Brain (organoid and tissue), 16 donors: ENCODE measurements at places on chromosomes 3 and 15. TPM values are rescaled to one million over a fixed set of nuclear protein-coding genes. Genes with fewer than 3 reads are reported as not detected.
A peak's percentile ranks its signal among the peaks of the same experiment; 100 is the strongest.

- peak; percentile 40 for DNase-seq
These were observed 27.3 kb upstream of the BCL2L10 start for GRCh38 chr15:52139599-52140462.

- no peak for DNase-seq
These were observed 122.5 kb downstream of the CHST2 start for GRCh38 chr3:143242101-143242500.

CCR1 gene
- 1.3 TPM for polyA plus RNA-seq

VIPR1 gene
- polyA plus RNA-seq, result 6.2 TPM

GRCh38 chr3:133506215-133506901 lies 67.1 kb upstream of the CDV3 start:
- DNase-seq, result no peak

CATSPER2 gene
- 2.3 TPM for polyA plus RNA-seq

DNA sequence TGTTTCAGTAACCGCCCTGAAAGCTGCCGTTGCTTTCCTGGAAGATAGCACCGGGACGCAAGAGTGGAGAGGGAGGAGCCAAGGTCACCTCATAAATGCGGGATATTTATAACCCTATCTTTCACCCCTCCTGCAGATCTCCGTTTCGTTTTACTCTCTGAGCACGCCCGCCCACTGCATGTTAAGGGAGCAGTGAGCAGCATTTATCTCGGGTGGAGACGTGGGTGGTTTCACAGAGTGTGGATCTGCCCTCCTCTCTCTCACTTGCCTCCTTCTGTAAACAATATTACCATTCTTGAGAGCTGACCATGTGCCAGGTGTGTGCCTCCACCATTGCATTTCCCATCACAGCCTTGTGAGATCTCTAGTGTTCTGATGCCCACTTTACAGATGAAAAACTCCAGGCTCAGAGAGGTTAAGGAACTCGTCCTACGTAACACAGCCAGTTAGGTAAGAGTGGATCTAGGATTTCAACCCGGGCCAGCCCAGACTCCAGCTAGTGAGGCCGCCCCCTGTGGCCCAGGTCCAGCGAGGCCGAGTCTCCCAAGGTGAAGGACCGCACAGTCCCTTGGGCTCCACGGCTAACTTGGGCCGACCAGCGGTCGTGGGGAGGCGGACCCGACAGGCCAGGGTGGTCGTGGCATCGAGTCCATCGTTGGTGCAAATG lies 16.9 kb upstream of the SEMA4B start:
- DNase-seq, result no peak

SV2B gene
- polyA plus RNA-seq, result 61.6 TPM

- DNase-seq, result peak; percentile 42
These were observed 116.2 kb downstream of the MFSD1 start for GRCh38 chr3:158918008-158918407.

DNA sequence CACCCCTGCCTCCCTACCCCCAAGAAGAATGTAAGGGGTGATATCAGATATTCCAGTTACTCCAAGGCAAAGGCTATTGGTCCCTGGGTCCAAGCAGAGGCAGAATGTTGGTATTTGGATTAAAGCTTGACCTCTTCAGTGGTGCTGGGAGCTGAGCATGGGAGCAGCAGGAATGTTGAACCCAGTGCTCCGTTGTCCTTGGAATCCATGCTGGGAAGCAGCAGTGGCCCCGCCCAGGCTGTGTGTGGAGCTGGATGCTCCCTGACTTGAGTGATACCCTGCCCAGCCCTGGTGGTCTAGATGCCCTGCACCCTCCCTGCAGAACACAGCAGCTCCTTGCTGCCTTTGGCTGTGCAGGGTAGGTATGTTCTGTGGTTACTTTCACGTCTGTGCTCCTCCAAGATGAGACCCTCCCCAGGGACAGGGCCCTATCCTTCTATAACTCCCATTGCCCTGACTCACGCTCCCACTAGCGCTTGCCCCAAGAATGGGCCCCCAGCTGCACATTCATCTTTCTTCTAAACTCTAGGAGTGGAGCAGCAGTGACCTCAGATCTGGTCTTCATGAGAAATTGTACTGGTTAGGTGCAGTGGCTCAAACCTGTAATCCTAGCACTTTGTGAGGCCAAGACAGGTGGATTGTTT lies 35.1 kb downstream of the UMPS start:
- DNase-seq, result no peak

DNA sequence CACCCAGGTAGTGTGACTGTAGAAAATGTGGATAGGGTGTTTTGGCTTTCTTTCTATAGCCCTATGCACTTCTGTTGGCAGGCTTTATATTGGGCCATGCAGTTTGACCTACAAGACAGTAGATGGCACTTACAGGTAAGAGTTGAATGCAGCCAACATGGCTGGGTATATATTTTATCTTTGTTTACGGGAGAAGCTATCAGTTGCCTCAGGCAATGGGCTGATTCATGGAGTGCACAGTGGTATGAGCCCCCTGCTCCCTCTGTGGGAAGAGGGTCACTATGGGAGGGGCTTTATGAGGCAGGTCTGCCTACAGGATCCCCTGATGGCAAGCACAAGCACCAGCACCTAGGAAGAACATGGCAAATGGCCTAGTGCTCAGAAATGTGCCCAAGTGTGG lies 301.2 kb upstream of the CDIN1 start:
- no peak for DNase-seq

- no peak for DNase-seq
These were observed 537.6 kb downstream of the PLOD2 start for GRCh38 chr3:145623349-145623748.

DNA sequence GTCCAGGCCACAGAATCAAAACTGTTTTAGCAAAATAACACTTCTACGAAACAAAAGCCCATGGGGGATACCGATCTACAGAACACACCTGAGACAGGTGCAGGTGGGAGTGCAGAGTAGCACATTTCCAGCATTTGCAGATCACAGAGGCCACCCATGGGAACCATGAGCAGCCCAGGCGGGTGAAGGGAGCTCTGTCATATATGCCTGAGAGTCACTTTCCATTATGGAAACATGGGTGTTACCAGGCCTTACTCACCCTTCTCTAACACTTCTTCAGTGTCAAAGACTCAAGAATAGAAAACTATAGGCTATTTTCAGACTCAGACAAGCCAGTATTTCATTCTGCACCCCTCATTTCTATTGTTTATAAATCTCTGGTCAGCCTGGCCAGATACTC lies 3.5 kb downstream of the PLA1A start:
- no peak for DNase-seq

DNA sequence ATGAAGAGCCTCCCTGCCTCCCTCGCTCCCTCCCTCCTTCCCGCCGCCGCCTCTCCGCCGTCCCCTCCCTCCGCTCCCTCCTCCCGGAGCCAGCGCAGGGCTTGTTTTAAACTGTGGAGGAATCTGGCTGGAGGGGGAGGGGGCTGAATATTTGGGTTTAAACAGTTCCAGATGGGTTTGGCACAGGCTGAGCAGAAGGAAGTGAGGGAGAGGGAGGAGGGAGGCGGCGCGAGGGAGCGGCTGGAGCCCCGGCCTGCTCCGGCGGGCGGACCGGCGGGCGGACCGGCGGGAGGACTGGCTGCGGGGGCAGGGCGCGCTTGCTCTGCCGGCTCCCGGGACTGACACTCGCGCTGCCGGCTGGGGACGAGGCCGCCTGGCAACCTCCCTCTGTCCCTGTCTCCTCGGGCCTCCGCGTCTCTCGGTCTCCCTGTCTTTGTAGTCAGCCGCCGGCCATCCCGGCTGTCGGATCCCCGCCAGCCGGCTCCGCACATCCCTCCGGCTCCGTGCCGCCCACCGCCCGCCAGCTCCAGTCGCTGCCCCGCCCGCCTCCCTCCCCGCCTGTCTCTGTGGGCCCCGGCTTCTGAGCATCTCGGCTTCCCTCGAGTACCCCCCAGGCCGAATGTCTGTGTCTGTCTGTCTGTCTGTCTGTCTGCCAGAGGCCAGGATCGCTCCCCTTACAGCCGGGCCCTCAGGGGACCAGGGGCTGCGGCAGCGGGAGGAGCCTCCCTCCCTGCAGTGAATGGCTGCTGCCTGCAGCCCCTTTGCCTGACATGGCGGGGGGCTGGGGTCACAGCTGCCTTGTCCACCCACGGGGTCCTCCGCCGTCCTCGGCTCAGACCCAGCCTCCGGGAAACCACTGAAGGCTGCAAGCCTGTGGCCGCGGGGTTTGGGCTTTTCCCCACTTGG lies 7.6 kb downstream of the EPHB3 start:
- DNase-seq, result peak; percentile 89

DNA sequence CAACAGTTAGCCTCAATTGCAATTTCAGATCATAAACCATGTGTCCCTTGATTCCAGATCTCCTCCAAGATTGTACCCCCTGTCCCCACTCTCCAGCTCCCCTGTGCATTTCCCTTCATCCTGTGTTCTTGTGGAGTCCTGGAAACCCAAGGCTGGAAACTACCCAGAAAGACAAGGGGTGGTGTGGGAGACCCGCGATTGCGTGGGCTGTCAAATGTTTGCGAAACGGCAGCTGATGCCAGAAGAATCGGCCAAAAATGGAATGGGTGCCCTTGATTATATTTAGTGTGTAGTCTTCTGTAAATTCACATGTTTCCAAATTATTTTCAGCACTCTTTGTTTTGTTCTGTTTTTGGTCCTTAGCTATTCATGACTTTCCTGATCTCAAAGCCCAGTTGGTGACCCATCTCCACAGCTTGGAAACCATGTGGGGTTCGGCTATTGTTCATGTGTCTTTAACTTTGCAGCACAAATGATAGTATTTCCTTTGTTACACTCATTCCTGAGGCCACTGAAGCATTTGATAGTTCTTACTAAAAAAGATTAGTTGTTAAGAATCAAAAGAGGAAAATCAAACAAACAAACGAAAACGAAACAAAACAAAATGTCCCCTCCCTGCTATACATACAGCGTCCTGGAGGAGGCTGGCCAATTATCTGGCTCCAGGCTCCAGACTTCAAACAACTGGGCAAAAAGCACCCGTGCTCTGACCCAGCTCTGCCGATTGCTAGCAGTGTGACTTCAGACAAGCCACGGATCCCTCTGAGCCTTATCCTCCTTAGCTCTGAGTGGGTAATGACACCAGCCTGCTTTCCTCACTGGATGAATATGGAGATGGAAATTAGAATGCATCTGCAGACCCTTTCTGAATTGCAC lies 120.9 kb downstream of the CACNA2D3 start:
- DNase-seq, result peak; percentile 75

DNA sequence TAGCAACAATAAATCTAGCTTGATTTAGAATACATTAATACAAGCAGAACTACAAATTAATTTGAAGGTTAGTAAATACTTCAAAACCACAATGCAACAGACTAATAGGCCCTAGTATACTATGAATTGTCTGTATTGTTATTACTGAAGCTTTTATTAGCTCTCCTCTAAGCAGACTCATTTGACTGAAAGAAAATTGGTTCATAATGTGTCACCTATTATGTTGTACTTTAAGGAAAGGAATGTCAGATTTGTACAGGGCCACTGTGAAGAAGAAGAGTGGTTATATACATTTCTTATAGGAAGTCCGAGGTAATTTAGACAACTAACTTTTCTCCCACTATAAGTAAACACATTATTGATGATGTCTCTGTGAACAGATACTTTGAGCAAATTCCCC lies 954.5 kb downstream of the ZPLD1 start:
- DNase-seq, result no peak

DPPA2 gene
- polyA plus RNA-seq, result not detected

GRCh38 chr3:53577506-53577905 lies 83.1 kb downstream of the CACNA1D start:
- peak; percentile 13 for DNase-seq

NUP210 gene
- 24.7 TPM for polyA plus RNA-seq

SSUH2 gene
- polyA plus RNA-seq, result not detected

DNA sequence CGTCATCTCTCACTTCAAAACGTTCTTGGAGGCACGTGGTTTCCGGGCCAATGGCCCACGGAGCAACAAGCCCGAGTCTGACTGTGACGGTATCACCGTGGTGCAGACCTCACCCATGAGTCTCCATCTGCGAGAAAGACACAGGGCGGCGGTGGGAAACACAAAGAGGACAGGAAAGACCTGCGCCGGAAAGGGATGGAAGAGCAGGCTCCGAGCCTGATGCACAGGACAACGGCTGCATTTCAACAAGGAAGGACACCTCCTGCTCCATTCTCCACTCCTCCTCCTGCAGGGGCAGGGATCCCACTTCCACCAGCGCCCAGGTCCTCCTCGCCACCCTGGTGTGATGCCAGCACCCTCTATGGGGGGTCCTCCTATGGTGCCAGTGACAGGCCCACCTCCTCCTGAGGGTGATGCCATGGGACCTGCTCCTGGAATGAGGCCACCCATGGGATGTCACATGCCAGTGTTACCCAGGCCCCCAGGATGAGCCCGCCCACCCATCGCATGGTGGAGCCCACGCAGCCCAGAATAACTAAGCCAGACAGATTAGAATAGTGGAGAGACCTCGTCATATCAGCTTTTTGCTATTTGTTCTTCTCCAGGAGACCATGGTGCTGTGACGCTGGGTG lies 73.0 kb upstream of the PCSK6 start:
- no peak for DNase-seq

- DNase-seq, result no peak
These were observed 1.5 kb downstream of the SNX33 start for GRCh38 chr15:75649045-75649761.

PLIN1 gene
- polyA plus RNA-seq, result 3.3 TPM

DNA sequence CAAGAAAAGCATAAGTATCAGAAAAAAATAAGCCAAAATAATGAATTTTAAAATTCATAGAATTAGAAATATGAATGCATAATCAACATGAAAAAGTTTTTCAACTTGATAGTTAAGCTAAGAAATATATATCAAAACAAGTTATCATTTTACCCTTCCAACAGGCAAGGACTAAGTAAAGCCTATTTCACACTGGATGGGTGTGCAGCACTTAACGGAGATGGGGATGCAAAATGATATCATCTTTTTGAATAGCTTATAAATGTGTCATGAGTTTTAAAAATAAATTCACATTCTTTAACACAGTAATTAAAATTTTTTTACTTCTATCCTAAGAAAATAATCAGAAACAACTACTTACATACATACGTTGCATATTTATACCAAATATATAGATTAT lies 20.9 kb downstream of the PIK3R4 start:
- DNase-seq, result no peak

GRCh38 chr3:123909785-123910184 lies 25.7 kb upstream of the MYLK start:
- no peak for DNase-seq

GRCh38 chr3:127784283-127784682 lies 38.0 kb downstream of the MGLL start:
- no peak for DNase-seq

CKMT1B gene
- polyA plus RNA-seq, result 43.7 TPM
